Choroid plexus epithelial cell (primary cell): ENCODE measurements at places on chromosomes 13 and 19.
A peak's percentile ranks its signal among the peaks of the same experiment; 100 is the strongest.

DNA sequence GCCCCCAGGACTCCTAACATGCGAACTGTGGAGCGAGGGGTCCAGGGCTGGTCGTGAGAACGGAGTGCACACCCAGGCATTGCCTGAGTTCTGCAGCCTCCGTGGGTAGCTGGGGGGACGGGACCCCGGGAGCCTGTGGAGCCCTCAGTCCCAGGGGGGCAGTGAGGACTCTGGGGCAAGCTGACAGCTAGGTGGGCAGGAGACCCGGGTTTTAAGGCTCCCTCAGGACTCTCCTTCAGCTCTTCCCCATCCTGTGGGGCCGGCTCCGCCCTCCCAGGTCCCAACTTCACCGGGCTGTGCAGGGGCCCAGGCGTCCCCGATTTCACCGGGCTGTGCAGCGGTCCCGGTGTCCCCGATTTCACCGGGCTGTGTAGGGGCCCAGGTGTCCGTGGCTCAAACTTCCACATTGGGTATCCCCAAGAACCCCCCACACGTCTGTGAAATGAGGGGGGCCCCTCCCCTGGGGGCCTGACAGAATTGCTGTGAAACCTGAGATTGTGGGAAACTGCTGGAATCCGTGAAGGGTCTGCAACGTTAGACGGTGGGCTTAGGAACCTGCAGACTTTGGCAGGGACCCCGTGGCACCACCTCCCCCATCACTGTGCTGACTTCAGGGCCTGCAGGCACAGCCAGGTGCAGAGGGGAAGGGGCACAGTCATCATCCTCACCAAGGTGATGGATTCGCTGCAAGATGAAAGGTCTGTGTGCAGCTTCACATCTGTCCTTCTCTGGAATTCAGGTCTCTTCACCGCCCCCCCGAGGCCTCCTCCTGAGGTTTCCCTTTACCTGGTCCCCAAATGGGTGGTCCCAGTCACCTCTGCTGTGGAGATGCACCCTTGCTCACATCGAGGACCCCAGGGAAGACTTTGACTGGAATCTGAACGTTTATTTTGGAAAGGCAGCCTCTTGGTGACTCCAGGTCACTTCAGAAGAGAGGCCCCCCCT, 73.2 kb upstream of the MCF2L start:
- no peak for DNase-seq

GRCh38 chr13:39946769-39947168, 291.3 kb downstream of the COG6 start:
- DNase-seq = no peak

- no peak for DNase-seq
Observed at GRCh38 chr13:40306817-40307216, 359.6 kb downstream of the FOXO1 start.

DNA sequence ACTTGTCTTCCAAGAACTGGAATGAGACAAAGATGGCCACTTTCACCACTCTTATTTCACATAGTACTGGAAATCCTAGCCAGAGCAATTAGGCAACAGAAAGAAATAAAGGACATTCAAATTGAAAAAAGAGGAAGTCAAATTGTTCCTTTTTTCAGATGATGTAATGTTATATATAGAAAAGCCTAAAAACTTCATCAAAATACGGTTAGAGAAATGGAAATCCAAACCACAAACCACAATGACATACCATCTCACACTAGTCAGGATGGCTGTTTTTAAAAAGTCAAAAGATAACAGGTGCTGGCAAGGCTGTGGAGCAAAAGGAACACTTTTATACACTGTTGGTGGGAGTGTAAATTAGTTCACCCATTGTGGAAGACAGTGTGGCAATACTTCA, 113.3 kb upstream of the SPRY2 start:
- peak; percentile 89 for DNase-seq

DNA sequence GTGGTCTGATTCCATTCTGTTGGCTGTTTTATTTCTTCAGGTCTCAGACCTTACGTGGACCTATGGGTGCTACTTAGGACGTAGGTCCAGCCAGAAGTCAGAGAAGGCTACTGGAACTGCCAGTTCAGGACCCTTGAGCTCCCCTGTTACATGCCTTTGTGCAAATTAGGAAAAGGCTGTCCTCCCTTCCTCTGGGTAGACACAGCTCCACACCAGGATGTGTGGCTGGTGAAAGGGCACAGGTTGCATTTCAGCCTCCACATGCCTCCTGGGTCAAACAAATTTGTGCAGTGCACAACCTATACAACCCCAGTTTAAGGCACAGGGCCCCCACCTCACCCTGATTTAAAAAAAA, 43.9 kb upstream of the MAP3K10 start:
- peak; percentile 4 for DNase-seq

DNA sequence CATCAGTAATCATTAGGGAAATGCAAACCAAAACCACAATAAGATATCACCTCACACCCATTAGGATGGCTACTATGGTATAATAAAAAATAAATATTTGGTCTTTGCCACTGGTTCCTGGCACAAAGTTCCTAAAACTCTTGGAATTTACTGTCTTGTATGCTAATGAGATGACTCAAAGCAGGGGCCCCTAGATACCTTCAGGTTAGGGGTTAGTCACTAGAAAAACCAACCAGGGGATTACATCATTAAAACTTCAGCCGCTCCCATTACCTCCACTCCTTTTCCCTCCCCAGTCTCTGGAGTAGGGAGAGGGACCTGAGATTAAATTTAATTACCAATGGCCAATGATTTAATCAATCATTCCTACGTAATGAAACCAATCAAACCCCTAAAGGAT, 49.6 kb downstream of the THSD1 start:
- peak; percentile 34 for DNase-seq

- no peak for DNase-seq
Observed at GRCh38 chr13:77907666-77908341, 10.8 kb downstream of the EDNRB start.

DNA sequence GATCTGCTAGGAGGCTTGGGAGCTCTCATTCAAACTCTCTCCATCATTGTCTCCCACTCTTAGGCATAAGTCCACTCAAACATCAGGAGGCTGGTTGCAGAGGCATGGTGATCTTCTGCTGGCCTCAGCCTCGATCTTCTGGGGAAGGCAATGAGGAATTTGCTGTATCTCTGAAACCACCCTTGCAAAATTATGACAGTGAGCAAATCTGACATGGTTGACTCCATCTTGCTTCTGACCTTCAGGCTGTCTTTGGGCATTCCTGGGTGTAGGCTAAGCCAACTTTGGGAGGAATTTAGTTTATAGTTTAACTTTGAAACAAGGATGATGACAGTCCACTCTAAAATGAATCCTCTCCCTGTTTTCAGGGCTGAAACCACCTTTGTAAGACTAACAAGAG, 84.1 kb upstream of the ABCC4 start:
- DNase-seq = no peak

DNA sequence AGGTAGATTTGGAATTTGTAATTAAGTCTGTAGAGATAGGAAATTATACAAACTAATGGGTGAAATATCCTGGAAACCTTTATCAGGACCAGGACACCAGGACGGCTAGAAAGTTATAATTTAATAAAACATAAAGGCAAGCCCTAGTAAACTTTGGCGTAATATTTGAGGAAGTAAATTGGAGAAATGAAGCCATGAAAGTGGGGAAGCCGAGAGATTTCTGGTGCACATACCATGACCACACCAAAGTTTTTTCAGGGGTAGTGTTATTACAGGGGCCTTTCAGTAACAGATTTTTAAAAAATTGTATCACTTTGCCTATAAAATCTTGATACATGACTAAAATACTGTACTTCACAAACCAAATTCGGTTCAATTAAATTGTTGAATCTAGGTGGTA, 54.7 kb upstream of the URAD start:
- no peak for DNase-seq

DNA sequence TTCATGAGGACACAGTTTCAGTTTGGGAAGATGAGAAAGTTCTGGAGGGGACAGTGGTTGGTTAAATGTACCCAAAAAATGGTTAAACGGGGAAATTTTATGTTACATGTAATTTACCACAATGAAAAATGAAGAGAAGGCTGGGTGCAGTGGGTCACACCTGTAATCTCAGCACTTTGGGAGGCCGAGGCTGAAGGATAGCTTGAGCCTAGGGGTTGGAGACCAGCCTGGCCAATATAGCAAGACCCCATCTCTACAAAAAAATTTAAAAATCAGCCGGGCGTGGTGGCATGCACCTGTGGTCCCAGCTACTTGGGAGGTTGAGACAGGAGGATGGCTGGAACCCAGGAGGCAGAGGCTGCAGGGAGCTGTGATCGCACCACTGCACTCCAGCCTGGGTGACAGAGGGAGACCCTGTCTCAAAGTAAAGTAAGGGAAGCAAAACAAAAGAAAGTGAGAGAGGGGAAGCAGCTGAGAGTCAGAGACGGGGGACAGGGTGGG, 17.2 kb downstream of the GNG7 start:
- no peak for DNase-seq

DNA sequence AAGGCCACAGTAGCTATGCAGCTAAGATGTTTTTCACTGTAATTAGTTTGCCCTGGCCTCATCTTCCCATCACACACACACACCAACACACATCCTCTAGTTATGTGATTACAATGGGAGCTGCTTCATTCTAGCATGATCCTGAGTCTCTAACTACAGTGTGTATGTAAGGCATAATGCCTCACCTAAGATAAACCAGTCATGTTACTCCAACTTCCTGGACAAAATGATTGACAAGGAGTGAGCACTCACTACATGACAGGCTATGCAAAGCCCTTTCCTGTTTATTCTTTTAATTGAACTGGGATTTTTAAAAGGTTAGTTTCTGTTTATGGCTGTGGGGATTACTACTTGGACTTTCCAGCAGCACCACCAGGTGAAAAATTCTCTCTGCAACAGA, 400.8 kb upstream of the ATXN8OS start:
- DNase-seq = no peak

DNA sequence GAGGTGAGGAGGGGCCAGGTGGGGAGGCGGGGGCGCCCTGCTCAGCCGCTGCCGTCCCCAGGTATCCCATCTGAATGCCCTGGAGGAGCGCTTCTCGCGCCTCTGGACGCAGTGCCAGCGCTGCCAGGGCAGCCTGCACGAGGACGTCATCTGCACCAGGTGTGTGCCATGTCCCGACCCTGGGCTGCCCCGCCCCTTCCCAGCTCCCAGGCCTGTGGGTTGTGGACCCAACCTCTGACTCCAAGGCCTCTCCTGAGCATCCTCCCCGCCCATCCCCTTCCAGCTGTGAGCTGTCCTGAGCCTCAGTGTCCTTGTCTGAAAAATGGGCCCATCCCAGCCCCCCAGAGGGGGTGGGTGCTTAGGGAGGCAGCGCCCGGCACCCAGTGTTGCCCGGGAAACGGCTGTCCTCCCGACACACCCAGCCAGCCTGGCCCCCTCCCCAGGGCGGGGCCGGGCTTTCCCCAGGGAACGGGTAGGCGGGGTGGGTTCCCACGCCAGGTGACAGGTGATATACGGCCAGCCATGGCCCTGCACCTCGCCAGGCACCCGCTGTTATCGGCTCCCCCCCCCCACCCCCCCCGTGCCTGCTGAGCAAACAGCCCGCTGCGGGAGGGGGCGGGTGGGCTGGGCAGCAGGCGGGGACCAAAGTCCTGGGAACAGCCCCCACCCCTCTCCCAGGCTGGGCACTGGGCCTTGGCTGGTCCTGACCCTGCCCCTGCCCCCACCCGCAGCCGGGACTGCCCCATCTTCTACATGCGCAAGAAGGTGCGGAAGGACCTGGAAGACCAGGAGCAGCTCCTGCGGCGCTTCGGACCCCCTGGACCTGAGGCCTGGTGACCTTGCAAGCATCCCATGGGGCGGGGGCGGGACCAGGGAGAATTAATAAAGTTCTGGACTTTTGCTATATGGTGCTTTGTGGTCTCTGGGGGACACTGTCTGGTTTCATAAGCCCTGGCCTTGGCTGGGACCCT, 1.3 kb upstream of the SPIB start:
- no peak for DNase-seq

DNA sequence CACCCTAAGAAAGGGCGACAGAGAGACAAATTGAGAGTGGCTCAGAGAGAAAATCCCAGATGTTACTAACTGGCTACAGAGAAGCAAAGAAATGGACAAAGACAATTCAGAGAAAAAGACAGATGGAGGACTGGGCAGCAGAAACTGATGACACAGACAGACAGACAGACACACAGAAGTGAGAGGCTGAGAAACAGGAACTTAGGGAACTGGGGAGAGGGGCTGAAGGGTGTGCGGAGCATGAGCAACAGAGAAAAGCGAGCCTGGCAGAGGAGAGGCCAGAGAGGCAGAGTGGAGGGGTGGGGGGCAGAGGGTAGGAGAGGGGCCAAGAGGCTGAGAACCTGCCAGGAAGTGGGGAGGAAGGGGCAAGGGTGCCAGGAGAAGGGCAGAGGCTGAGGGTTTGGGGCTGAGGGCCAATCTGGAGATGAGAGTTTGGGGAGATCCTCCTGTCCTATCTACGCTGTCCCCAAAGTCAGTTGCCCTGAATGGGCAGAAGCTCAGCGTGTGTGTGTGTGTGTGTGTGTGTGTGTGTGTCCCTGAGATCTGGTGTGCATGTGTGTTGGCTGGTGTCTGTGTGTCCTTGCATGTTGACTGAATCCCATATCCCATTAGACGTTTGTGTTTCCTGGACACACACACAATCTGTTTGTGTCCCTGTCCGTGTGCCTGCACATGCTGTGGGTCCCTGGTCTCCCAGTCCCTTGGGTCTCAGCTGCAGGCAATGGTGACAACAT, 5.6 kb upstream of the ERFL start:
- DNase-seq = no peak

- DNase-seq = no peak
Observed at GRCh38 chr19:35529241-35530218, 1.4 kb upstream of the SBSN start.

DNA sequence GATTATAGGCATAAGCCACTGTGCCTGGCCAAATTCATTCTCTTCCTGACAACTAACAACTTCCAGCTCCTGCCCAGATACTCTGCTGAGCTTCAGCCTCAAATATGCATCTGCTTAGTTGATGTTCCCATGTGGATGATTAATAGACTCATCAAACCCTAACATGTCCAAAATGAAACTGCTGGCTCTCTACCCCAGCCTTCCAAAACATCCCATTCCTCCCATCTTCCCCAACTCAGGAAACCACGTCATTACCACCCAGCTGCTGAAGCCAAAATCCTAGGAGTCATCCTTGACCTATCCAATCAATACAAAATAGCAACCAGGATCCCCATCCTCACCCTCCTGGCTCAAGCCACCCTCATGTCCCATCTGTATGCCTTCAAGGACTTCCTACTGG, 20.9 kb downstream of the POU2F2 start:
- DNase-seq = no peak

DNA sequence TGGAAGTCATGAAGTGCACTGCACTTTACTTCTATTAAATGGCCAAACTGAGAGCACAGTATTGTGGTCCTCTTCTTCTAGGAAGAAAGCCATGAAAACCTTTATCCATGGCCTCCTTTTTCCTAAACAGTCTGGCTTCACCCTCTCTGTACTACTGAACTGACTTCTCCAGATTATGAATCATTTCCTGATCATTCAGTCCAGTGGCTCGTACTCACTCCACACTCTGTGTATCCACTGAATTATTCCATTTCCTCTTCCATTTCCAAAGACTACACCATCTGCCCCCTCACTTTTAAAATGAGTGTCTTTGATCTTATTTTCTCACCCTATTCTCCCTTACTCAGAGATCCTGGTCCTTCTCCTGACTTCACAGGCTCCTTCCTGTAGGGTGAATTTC, 29.7 kb upstream of the FREM2 start:
- DNase-seq = peak; percentile 35
